RWPE1 (cell line): ENCODE measurements at places on chromosomes 2 and 18.

DNA sequence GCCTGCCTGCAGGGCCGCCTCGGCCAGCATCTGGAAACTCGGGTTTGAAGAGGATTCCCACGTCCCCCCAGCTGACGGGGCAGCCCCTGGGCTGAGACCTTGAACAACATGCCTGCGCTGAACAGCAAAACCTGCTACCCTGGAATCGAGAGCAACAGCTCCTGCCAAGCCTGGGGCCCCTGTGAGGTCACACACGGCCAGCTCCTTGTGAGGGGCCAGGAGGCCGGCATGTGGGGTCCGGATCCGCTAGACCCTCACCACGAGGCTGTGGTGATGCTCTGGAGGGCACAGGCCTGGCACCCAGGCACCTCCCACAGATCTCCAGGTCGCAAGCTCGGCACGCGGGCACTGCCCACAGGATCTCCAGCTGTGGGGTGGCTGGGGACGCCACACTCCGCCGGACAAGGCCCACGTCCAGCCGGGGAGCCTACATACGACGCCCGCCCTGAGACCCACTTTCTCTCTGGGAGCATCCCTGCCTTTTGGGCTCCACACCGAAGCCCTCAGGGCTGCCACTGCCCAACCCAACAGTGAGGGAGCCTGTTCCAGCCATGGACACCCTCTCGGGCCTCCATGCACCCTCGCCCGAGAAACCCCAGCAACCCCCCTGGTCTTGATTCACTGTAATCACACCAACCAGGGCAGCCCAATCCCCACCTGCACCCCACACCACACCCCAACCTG, 34.1 kb downstream of the SLC66A2 start:
- DNase-seq, result no peak

DNA sequence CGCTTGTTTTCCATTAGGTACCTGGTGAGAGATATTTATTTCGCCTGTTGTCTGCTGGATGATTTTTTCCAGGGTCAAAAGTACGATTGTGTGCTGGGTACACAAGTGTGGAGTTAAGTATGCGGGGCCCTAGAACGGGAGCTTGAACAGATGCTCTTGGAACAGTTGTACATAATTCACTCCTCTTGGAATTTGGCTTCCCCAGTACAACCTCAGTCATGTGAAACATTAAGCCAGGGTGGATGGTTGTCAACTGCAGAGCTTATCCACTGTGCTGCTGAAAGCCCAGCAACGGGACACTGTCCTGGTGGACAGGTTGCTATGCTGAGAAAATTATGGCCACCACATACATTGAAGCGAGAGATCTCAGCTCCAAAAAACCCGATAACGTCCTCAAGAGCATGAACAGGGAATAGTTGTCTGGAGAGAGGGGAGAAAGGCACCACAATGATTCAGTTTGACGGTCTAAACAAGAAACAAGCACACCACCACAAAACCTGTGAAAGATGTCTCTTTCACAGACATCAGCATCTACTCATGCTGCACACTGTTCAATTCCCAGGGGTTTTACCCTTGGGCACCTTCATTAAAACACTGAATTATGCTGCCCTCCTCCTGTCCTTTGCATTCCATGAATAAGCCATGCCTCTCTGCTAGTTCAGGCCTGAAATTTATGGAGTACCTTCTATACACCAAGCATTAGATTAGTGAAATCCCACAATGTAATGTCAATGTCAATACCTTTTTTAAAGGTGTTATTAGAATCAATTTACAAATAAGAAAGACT, 176.8 kb upstream of the TRIB2 start:
- DNase-seq, result no peak

GRCh38 chr2:118762290-118762689, 85.2 kb downstream of the EN1 start:
- DNase-seq, result no peak

- no peak for DNase-seq
Observed at GRCh38 chr18:13256444-13257305, 38.1 kb downstream of the LDLRAD4 start.

DNA sequence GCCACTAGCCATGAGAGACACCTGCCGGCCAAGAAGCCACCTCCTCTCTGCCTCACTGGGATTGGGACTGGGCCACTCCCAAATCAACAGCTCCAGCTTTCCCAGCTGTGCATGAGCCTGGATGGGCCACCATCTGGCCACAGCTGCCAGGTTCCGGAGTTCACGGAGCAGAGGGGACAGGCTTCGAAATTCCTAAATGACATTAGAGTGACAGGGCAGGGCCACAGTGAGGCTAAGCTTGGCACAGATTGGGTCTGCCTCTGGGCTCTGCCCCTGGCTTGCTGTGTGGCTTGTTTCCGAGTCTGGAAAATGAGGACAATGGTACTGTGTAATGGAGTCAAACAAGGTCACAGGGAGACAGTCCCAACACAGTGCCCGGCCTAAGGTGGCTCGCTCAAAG, 6.5 kb downstream of the DIPK1C start:
- DNase-seq, result no peak

GRCh38 chr2:197675711-197676188, 363 bp upstream of the RFTN2 start:
- no peak for DNase-seq

DNA sequence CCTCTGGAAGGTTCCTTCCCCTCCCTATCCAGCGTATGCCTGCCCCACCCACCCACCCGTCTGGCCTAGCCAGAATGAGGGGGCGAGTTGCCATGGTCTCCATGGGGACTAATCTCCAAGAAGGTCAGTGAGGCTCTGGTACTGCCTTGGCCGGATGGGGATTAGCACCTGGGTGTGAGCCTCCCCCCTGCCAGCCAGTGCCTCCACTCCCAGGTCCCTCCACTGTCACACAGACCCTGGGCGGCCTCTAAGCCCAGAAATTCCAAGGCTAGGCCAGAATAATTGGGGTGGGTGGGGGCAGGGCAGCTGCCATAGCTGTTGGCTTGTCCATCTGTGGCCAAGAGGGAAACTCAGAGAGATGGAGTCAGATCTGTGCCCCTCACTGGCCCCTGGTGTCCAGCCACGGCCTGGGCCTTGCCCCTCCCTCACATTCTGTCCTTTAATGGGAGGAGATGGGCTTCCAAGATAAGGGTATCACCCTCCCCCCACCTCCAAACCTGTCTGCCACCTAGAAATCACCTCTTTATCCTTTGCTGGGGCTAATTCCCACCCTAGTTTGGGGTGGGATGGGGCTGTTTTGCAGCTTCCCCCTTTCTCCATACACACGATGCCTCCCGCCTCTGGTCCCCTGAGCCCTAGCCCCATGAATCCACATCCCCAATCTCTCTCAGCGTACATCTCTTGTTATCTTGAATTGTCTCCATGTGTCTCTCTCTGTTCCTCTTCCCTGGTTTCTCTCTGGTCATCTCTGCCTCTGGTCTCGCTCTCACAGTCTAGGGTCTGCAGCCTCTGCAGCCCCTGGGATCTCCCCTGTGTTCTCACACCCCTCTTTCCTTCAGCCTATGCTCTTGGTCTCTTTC, 6.0 kb upstream of the CRYBA2 start:
- DNase-seq, result no peak
